ENCODE measurements at places on chromosomes 16 and 17. TPM values are rescaled to one million over a fixed set of nuclear protein-coding genes. Genes with fewer than 3 reads are reported as not detected.

The PLCG2 gene
- total RNA-seq: 10.3 TPM

The CACNG5 gene
- total RNA-seq: not detected

The OSGIN1 gene
- total RNA-seq: 2.8 TPM

The CTRB1 gene
- total RNA-seq: not detected

The FAM171A2 gene
- total RNA-seq: 4.4 TPM

The NOG gene
- total RNA-seq: 8.3 TPM

The PIK3R5 gene
- total RNA-seq: not detected

The TAC4 gene
- not detected for total RNA-seq

The FOXL1 gene
- 2.9 TPM for total RNA-seq

The CSF3 gene
- total RNA-seq: 1.2 TPM

The ATP2A1 gene
- under 0.01 TPM for total RNA-seq

The RBFOX1 gene
- total RNA-seq: not detected

The SLC16A11 gene
- total RNA-seq: 0.32 TPM

The PHKB gene
- total RNA-seq: 102 TPM

The FOXC2 gene
- 0.16 TPM for total RNA-seq

The CSHL1 gene
- not detected for total RNA-seq

The IKZF3 gene
- not detected for total RNA-seq

Data from hair follicle dermal papilla cell (primary cell).